Stimulated activated CD8-positive, alpha-beta memory T cell treated with anti-CD3 and anti-CD28 coated beads, Interleukin-12 subunit alpha, Interleukin-12 subunit beta, amount 100 ng/mL, for 4 hours (primary cell): ENCODE measurements at places on chromosomes 4 and X.
A peak's percentile ranks its signal among the peaks of the same experiment; 100 is the strongest.

DNA sequence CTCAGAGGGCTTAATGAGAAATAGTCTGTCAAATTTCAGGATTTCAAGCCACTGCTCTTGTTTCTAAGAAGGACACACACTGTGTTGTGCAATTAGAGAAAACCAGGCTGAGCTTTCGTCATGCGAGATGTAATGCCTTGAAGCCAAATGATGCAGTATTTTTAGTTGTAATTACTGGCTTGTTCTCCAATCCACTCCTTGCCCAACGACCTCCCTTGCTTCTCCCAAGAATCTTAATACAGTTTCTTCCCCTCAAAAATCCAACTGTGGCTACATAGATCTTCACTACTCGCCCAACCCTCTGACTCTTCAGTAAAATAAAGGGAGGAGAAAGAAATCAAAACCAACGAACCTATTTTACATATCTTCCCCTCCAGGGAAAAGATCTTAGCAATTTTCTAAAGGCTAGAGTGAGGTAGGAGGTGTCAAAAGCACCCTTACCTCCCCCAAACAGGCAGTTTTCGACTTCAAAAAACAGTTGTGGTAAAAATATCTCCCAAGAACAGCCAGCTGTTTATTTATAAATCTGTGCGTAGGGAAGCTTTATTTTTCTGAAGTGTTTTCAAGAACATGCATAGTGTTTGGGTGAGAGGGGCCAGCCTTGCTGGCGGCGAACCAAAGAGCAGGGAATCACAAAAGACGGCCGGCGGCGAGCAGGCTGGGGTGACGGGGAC is 68.7 kb downstream of the MGST2 start:
- no peak for DNase-seq

DNA sequence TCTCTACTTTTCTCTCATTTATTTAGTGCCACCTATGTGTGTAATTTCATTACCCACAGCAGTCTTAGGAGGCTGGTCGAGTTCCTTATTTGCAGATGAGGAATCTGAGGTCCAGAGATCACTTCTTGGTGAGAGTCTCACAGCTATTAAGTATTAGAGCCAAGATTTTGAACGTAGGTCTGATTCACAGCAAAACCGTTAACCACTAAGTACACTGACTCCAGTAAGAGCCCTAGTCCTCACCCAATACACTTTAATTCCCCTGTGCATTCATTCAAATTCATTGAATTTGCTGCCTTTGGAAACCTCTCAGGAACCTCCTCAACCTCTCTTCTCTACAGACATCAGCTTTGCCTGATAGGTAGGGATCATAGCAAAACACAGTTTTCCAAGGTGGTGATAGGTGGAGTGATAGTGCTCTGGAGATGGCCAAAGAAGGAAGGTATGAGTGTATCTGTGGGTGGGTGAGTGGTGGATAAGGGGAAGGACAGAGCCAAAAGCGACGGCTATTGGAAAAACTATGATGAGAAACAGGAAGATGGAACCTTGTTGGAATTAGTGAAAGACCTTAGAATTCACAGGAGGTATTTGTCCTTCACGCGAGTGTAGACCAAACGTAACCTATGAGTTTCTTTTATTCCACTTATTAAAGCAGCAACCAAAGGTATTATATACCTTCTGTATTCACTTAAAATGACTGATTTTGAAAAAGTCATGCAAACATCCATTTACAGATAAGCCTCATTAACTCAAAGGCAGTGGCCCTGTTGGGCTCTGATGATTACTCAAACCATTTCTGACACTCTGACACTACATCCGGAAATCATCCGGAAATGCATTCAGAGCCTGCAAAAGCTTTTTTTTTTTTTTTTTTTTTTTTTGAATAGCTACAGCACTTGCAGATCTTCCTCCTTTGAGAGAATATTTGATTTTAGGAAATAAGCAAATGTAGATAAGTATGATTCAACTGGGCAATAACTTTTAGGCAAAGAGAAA is 6.3 kb downstream of the FMR1 start:
- DNase-seq: no peak

DNA sequence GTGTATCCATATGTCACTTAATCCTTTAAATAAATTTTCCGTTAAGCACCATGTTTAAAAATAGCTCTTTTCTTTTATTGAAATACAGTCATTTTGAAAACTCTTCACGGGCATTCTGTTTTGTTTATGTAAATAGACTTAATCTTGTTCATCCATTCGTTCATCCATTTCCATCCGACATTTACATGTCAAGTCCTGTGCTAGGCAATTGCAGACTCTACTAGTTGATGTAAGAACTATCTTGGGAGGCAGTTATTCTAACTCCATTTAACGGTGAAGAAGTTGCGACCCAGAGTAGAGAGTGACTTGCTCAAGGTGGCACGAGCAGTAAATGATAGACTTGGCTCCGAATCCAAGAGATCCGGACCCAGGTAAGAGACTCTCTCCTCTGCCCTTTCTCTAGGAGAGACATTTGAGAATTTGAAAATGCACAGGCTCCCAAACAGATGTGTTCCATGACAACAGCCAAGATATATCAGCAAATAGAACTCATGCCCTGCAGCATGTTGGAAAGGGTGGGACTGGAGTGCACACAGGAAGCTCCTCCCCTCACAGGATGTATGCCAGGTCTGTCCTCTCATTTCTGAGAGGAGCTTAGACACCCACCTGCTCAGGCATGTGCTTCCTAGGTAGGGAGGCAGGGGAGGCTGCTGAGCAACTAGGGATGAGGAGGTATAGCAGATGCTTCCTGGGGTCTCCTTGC is 64.5 kb downstream of the DRD5 start:
- no peak for DNase-seq

GRCh38 chr4:189826657-189827056 is 114.0 kb upstream of the FRG1 start:
- no peak for DNase-seq

DNA sequence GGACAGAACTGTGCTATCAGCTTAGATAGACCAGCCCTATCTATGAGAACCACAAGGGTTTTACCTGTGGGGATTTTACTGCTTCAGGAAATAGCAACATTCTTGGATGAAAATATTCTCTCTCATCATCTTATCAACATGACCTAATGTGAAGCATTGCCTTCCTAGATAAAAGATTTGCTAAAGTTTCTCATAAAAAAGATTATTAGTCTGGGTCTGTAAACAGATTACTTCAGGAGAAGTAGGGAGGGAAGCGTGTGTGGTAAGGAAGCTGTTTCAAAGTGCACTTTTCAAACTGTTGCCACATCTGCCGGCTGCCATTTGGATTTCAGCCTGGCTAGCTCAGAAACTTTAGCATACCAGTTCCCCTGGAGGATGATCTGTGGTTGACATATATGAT is at the start of gene NOX1:
Gene NOX1, minus strand, starts transcription at position 35 of the 400 bp plus-strand sequence. CDS start 220 bp downstream, outside the sequence.
- no peak for DNase-seq

GRCh38 chrX:129953334-129953648 is 29.1 kb upstream of the BCORL1 start:
- no peak for DNase-seq

GRCh38 chrX:42241421-42241820 is 318.1 kb upstream of the CASK start:
- no peak for DNase-seq

- no peak for DNase-seq
Measured at GRCh38 chr4:151198748-151199147, 78.2 kb upstream of the PRSS48 start.

DNA sequence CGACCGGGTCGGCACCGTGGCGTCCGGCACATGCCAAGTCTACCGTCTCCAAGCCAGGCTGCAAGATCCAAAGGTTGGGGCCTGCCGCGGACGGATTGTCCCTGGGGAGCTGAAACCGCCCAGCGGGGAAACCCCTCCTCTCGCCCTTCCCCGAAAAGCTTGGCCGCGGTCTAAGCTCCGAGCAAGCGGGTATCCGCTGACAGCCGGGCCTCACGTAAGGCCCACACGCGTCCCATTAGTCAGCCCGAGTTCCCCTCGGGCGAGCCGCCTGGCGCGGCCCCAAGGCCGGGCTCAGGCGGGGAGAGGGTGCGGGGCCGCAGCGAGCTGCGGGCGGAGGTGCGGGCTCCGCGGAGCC is 6.8 kb upstream of the BCOR start:
- DNase-seq: no peak

- DNase-seq: no peak
Measured at GRCh38 chr4:38107818-38108217, 147.6 kb downstream of the PTTG2 start.

DNA sequence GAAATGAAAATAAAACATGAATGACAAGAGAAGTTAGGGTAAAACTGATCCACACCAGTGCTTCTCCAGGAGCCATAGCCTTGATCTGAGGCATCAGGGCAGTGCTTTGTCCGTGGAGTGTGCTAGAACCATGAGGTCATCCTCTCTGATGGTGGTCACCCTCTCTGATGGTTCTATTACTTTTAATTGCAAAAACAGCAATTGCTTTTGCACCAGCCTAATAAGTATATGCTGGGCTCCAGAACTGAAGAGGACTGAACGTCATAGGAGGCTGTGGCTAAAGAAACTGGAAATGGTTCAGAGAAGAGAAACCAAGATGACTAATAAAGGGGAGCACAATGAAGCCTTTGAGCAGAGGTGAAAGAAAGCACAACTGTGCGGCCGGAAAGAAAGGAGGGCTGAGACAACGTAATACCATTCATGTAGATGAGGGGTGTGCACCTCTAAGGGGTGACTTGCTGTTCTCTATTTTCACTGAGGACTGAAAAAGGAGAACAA is 17.0 kb upstream of the TMEM154 start:
- DNase-seq: peak; percentile 7

DNA sequence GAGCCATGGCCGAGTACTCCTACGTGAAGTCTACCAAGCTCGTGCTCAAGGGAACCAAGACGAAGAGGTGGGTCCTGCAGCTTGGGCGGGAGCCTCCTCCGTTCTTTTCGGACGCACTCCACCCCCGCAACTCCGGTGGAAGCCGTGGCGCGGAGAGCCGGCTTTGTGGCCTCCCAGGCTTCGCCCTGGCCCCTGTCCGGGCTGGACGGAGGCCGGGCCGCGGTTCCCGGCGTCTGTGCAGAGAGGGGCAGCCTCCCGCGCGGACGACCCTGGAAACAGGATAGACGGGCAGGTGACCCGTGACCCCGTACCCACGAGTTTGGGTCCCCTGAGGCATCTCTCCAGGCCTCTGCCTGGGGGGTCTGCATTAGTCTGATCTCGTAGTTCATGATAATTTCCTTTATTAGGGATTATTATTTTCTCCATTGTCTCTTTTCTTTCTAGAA is 356 bp downstream of the FRG1 start:
- no peak for DNase-seq

DNA sequence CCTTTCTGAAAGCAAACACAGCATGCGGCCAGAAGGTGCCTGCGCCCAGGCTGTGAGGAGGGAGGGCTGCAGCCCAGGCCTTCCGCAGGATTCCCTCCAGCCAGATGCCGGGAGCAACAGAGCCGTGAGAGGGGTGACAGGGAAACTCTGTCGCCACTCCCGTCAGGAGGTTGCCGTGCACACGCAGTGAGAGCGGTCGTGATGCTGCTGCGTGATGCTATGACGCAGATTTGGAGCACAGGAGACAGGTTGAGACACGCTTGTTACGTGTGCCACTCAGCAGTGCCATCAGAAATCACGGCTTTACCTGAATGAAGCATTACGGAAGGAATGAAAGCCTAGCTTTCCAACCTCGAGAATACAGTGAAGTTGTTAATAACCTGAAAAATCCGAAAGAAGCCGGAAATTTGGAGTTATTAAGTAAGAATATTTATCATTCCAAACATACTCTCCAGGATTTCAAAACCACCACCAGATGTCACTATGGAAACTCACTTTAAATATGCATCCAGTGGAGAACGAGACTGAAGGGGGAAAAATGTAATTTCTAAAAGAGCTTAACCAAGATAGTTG is 54.4 kb downstream of the FAT1 start:
- no peak for DNase-seq

DNA sequence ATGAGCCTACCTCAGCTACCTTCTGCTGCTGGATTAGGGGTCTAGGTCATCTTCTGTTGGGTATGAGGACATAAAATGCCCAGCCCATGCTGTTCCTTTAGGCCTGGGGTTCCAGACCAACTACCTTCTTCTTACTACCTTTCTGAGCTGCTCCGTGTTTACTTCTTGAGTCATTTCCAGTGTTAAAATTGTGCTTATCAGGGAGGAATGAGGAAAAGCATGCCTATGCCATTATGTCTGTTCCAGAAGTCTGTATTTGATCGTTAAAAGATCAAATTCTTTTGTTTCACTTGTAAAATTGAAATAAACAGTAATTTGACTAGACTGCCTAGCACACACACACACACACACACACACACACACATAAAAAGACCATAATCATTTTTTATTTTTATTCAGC is 1912.7 kb upstream of the TENM3 start:
- no peak for DNase-seq

DNA sequence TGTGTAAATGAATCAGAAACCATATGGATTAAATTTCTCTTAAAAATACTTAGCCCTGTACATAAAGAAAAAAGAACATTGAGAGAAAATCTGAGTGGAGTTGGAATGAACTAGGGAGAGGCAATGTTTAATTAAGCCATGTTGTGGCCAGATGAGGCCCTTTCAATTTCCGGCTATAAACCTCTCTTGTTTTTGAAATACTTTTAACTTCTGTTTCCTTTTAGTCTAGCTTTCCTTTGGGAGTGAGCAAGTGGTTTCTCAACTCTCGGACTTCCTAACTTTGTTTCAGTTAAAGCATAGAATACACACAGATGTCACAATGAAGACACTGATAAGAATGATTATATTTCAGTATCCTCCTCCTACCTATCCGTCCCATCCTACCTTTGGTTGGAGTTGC is 197.2 kb downstream of the ARHGAP24 start:
- no peak for DNase-seq

DNA sequence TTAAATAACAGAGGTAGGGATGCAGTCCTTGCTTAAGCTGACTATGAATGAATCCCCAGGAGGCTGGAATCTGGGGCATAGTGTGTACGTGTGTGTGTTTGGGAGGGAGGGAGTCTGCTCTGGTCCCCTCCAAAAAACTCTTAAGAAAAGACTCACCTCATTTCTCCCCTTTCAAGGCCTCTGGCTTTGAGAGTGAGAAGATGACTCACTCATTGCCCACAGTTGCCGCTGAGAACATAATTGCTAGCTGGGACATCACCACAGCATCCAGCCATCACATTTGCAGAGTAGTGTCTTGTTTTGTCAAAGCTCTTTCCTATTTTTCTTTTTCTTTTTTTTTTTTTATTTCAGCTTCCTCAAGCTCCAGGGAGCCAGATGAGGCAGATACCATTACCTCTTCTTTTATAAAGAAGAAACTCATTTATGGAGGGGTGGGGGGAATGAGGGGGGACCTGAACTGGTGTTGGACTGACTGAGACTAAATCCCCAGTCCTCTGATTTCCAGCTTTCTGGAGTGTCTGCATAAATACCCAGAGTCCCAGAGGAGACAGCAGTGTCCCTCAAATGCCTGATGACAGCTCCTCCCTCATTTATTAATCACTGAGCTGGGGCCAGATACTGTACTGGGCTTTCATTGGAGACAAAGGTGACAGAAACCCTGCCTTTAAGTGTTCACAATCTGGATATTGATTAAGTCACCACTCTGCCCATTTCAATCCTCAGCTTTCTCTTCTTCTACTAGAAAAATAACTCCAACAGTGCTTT is 61.9 kb upstream of the LAS1L start:
- DNase-seq: peak; percentile 31
